Esophagus squamous epithelium (tissue), 5 donors: ENCODE measurements at places on chromosomes 5 and 9.

- DNase-seq: no peak
Observed at GRCh38 chr5:152560512-152561137, 155.5 kb upstream of the NMUR2 start.

- DNase-seq: no peak
Observed at GRCh38 chr5:76942581-76942980, 10.3 kb upstream of the CRHBP start.

DNA sequence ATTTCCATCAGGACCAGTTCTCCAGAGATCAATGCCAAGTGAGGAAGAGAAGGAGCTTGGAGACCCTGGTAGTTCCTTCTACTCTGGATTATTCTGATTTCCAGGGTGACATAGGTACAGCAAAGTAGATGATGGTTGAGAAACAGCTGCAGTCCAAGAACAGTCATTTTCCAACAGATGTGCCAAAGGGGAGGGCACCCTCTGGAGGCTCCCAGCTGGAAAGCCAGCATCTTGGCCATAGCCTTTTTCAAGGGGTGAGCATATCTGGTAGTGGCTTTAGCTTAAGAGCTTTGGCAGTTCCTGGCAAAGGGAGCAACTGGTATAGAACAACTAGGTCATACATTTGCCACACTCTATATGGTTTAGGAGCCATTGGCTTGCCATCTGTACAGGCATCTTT is 492.7 kb downstream of the RASEF start:
- no peak for DNase-seq

- DNase-seq: no peak
Observed at GRCh38 chr5:161697001-161697400, 11.5 kb downstream of the GABRA6 start.

DNA sequence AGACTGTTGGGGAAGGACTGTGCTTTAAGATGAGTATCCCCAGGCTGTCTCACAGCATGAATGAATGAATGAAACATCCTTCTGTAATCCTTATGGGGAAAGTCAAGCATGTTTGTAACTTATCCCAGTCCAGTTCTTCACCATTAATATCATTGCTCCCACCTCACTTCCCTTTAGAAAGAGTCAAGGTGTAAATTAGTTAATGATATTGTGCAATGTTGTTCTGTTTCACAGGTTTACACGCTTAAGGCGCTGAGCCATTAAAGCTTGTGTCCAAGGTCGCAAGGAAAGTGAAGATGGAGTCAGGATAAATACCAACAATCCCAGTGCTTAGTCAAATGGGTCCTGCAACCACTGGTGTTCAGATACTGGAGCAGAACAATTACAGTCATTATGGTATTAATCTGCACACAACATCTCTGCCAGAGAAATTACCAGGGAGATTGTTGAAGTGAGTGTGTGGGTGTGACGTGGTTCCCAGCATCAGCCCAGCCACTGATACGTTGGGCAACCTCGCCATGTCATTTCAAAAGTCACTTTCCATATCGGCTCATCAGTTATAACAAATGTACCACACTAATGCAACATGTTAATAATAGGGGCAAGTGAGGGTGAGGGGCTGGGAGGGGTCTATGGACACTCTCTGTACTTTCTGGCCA is 1.5 kb upstream of the MYO10 start:
- DNase-seq: no peak

DNA sequence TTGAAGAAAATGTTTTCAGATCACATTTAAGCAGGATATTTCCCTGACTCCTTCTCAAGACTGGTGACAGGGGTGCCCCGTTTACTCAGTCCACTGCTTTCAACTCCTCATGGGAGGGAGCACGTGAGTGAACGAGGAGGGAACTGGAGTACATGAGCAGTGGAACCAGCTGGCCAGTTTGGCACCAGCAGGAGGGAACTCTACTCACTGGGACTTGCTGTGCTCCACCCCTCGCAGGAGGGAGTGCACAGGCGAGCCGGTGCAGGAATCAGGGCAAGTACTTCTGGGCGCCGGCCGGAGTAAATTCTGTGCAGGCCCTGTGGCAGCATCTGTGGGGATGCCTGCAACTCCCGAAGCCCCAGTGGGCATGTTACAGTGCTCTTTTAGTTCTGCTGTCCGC is 1941.1 kb upstream of the C9orf72 start:
- no peak for DNase-seq

- DNase-seq: no peak
Observed at GRCh38 chr9:135247227-135247930, 159.9 kb downstream of the OLFM1 start.

DNA sequence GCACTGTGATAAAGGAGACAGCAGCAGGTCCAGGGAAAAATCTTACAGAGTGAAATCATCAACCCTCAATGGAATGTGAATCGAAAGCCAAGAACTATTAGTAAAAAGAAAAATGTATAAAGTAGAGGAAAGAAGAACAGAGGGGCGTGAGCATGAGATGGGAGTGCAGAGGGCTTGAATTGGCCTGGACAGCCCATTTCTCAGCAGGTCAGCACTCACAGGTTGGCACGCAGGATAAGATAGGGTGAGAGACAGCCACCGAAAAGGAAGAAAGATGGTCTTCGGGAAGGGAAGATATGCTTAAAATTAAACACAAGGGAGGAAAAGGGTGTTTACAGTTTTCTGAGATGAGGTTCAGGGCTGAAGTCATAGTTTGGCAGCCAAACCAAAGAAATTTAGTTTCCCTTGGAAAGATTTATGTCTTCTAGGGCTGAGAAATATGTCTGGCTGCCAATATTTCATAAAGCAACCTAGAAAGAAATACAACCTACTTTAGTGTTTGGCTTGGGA is 524.7 kb downstream of the SPATA31D1 start:
- no peak for DNase-seq

DNA sequence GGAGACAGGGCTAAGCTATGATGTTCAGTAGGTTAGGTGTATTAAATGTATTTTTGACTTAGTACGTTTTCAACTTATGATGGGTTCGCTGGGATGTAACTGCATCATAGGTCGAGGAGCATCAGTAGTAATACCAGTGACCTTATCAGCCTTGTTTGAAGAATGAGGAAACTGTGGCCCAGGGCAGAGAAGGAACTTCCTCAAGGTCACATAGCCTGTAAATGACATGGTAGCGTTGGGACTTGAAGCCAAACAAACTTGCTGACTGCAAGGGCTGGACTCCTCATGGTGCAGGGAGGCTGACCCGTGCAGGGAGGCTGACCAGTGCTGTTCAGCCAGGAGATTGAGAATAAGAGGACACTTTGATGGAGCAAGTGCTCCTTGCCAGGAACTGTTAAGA is 21.3 kb upstream of the PTPN3 start:
- DNase-seq: no peak

- DNase-seq: no peak
Observed at GRCh38 chr9:2597483-2597882, 24.1 kb upstream of the VLDLR start.

GRCh38 chr5:8843771-8844170 is 702.1 kb downstream of the SEMA5A start:
- DNase-seq: no peak

DNA sequence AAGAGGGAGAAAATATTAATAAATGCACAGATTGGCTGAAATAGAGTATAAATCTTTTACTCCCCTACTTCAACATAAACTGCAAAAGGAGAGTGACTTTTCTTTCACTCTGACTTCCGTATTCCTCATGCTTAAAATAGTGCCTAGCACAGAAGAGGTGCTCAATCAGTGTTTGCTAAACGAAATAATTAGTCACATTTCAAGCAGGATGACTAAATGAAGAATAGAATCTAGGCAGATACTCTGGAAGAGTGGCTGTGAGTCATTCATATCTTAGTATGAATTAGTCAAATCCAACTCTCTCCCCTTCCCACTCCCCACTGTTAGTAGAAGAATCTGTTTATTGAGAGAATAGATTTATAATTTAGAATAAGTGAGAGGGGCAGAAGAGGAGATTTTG is 4.8 kb downstream of the CD274 start:
- no peak for DNase-seq

- DNase-seq: no peak
Observed at GRCh38 chr9:106019702-106020101, 325.4 kb downstream of the TMEM38B start.

- no peak for DNase-seq
Observed at GRCh38 chr5:65141493-65141892, 340.2 kb downstream of the ADAMTS6 start.

DNA sequence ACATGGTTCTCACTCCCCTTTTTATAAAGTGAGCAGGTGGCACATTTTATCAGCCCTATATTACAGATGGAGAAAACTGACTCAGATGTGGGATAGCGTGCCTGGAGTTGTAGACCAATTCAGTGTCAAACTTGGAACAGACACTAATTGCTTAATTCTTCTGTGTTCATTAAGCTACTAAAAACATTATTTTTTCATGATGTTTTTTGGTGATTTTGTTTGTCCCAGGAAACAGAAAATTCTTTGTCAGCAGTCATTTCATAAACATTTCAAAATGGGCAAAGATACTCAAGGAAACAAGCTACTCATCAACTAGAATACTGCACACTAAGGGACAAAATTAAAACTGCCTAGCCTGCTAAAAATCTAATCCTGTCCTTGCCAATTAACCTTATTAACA is 2.2 kb downstream of the ABHD17B start:
- no peak for DNase-seq

DNA sequence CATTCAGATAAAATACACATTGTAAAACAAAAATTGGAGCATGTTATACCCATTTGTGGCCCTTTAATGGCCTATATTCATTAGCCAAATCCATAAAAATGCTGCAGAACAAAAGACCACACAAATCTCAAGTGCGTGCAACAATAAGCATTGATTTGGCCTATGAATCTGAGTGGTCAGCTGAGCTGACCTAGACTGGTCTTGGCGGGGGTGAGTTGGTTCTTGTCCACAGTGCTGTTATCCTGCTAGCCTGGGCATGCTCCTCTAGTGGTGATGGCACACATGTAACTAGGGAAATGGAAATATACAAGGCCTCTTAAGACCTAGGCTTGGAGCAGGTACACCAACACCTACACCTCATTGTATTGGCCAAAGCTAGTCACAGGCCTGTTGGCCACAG is 122.2 kb upstream of the TBCA start:
- DNase-seq: no peak

GRCh38 chr9:89715318-89715858 is 110.6 kb downstream of the GADD45G start:
- DNase-seq: no peak

GRCh38 chr9:29830821-29831220 is 2257.5 kb upstream of the C9orf72 start:
- no peak for DNase-seq

- DNase-seq: no peak
Observed at GRCh38 chr5:14428302-14429081, 153.1 kb upstream of the OTULINL start.

DNA sequence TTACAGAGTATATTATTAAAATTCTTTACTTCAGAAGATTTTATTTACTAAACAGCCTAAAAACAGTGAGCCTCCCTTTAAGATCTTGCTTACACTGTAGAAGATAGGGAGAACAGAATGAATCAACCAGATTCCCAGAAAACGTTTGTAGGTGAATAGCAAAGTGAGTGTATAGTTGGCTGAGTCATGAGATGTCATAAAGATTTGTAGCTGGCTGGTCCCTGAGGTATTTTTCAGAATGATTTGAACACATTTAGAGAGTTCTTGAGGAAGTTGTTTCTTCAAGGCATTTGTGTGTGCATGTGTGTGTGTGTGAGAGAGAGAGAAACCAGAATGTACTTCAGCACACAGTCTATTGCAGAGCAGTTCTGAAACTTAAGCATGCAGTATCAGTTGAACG is 159.4 kb upstream of the PRR16 start:
- DNase-seq: no peak

GRCh38 chr9:77679088-77679487 is 31.0 kb upstream of the GNA14 start:
- no peak for DNase-seq

DNA sequence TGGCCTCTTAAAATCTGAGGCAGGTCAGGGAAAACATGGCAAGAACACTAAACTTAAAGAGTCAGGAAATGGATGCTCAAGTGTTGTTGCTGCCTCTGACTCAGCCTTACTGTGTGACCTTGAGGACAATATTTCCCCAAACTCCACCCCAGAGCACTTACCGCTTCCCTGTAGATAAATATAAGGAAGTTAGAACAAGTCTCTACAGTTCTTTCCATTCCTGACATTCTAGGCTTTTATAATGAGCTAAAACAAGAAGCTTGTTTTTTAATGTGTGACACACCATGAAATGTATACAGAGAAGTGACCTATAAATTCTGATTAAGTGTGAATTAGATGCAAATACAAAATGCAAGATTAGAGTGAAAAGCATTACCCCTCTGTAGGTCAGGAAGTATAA is 129.3 kb downstream of the GRIA1 start:
- DNase-seq: no peak

DNA sequence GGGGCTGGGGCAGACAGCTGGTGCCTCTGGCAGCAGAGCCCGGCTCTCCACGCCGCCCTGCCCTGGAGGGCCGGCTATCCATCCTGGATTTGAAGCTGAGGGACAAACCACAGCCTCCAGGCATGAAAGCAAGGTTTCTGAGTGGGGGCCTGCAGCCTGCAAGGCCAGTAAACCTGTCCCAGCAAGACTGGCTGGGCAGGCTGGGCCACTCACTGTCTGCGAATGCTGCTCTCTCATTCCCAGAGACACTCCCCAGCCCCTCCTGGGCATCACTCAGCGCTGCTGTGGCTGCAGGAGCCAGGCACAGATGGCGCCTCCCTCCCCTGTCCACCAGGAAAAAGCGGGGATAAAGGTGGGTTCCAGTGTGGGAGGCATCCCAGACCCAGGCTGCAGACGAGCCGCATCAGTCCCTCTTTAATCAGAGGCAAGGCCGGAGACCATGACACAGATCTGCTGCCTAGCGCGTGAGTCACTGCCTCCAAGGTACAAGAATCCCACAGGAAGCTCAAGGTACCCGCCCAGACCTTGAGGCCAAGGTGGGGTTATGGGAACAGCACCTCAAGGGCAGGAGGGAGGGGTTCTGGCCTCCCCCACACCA is 118.0 kb downstream of the VAV2 start:
- no peak for DNase-seq

DNA sequence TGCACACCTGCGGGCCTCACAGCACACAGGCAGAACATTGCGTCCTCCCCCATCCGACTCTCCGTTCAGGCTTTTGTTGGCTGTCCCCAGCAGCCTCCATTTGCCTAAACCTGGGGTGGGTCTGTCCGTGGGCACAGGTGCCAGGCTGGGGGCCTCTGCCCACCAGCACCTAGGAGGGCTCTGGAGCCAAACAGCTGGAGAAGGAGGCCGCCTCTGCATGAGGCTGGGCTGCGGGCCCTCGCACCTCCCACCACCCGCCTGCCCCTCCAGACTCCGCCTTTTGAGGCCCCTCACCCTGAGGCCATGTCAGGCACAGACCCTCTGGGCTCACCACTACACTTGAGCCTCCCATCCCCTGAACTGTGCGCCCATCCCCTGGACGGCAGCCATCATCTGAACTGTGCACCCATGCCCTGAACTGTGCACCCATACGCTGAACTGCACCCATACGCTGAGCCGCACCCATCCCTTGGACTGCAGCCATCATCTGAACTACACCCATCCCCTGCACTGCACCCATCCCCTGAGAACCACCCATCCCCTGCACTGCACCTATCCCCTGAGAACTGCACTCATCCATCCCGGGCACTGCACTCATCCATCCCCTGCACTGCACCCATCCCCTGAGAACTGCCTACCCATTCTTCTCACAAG is 98.0 kb upstream of the OTULINL start:
- DNase-seq: no peak
